ENCODE measurements at places on chromosomes 11 and 22. TPM values are rescaled to one million over a fixed set of nuclear protein-coding genes. Genes with fewer than 3 reads are reported as not detected.

PDGFB gene
- total RNA-seq: 79.6 TPM

ADM2 gene
- 3.9 TPM for total RNA-seq

DNA sequence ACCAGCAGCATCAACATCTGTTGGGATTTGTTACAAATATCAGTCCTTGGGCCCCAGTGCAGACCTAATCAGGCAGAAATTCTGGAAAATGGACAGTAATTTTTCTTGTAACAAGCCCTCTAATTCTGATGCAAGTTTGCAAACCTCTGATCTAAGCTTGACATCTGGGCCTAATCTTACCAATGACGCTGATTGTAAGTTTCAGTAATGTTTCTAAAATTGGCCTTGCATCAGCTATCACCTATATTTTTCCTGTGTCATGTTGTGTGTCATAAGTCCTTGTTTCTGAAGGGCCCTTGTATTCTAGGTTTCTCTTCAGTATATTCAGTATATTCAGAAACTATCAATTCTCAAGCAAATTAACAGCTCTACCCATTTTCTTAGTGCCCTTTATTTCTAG is 36.4 kb downstream of the ZNF215 start:
- DNase-seq: no peak

- no peak for DNase-seq
Observed at GRCh38 chr11:61955422-61956135, 5.4 kb downstream of the BEST1 start.

GRCh38 chr22:47623763-47624148 is 861.3 kb downstream of the TBC1D22A start:
- DNase-seq: no peak

DNA sequence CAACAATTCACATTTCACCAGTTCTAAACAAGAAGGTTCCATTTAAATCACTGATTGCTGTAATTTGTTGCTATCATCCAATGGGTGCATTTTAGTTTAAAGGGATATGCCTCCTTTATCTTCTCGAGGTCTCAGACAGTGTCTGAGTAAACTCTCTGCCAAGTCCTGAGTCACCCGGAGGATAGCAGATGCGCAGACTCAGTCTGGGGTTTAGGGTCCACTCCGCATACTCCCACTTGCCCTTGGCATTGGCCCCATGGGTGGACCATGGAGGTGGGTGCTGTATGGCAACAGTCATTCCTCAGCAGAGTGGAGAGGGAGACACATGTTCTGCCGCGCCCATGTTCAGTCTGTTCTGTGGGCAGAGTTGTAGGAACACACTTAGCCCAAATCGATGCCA is 65.4 kb upstream of the CRTAM start:
- no peak for DNase-seq
